ENCODE measurements at places on chromosomes 7 and 10. TPM values are rescaled to one million over a fixed set of nuclear protein-coding genes. Genes with fewer than 3 reads are reported as not detected.

GRCh38 chr10:14879124-14879927 is 660 bp downstream of the SUV39H2 start:
- DNase-seq: peak; percentile 69

GRCh38 chr10:124719213-124719851 is 24.8 kb downstream of the FAM53B start:
- DNase-seq: peak; percentile 70

DNA sequence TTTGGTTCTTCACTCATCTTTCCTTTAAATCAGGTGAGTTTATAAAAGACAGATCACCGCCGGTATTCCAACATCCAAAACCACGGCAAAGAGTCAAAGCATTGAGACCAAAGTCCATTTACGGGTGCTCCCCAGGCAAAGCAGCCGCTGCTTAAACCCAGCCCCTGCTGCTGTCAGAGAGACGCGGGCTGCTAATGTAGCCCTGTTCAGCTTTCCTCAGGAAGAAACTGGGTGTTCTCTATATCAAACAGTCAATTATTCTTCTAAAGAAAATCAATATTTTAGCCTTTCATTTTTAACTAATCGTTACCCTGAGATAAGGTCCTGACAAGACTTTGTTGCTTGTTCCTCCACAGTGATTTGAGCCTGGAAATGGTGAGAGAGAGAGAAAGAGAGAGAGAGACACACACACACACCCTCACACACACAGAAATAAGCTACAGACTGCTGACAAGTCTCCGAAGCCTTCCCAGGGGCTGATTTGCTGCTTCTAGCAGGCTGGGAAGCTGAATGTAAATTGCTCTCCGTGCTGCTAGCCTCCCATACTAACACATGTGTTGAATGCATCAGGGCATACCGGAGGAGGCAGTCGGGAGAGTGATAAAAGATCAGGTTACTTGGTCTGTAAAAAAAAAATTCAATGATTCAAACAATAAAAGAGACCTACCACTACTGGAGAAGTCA is 183.0 kb upstream of the ANK3 start:
- DNase-seq: no peak

DNA sequence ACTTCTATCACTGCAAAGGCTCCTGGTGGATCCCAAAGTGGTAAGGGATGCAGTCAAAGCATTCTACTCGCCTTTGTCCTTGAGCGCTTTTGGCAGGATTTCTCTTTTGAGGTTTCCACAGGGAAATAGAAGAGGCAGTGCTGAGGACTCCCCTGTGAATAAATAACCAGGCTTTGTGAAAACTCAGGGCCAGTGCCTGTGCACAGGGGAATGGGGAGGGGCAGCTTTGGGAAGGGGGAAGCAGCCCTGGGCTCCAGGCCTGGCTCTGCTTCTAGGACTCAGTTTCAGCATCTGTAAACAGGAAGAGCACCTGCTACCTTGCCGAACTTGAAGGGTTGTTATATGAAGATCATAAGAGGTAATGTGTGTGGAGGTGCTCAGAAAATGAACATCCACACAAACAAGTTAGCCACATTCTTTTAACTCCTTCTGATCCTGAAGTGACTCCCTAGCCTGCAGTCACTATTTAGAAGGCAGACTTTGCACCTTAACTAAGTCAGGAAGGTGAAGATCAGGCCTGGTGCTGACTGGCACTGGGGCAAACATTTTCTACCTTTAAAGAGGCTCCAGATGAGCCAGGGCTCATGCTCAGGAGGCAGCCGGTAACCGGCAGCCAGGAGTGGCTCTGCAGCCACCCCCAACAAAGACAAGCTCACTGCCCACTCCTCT is 22.5 kb upstream of the MMP21 start:
- no peak for DNase-seq

GRCh38 chr7:36639826-36640225 is 84.5 kb downstream of the AOAH start:
- DNase-seq: no peak

- DNase-seq: no peak
These were observed 13.1 kb downstream of the UNC5B start for GRCh38 chr10:71225291-71226058.

GRCh38 chr7:100860702-100861615 is 6.2 kb upstream of the TRIP6 start:
- no peak for DNase-seq

- peak; percentile 51 for DNase-seq
These were observed 5.4 kb downstream of the HSPA14 start for GRCh38 chr10:14843327-14843988.

- DNase-seq: no peak
These were observed 223.6 kb downstream of the TNS3 start for GRCh38 chr7:47358357-47358756.

- no peak for DNase-seq
These were observed 39.7 kb downstream of the JAKMIP3 start for GRCh38 chr10:132105302-132105995.

Gene CFAP70
- total RNA-seq: 1.4 TPM

Gene FAM241B
- total RNA-seq: 3.2 TPM

Gene ITIH5
- 10.3 TPM for total RNA-seq

Gene SGPL1
- 13.1 TPM for total RNA-seq

Gene ELMO1
- 13.8 TPM for total RNA-seq

Gene HOXA5
- total RNA-seq: not detected
